ENCODE measurements at places on chromosomes 5 and 9.

GRCh38 chr9:15332939-15333338 lies 25.9 kb upstream of the TTC39B start:
- DNase-seq, result no peak

GRCh38 chr5:43839218-43839617 lies 236.2 kb downstream of the NNT start:
- DNase-seq, result no peak

GRCh38 chr9:127735530-127736185 lies 564 bp upstream of the TOR2A start:
- no peak for DNase-seq

DNA sequence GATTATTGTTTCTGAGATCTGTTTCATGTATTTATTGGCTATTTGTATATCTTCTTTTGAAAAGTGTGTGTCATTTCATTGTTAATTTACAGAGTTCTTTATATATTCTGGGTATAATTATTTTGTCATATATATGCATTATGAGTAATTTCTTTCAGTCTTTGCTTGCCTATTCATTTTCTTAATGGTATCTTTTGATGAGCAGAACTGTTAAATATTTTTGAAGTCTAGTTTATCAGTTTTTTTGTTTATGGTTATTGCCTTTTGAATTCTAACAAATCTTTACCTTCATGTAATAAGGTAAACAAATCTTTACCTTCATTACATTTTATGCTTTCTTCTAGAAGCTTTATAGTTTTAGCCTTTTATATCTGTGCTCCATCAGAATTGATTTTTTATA lies 66.4 kb downstream of the CSNK1G3 start:
- DNase-seq, result no peak

DNA sequence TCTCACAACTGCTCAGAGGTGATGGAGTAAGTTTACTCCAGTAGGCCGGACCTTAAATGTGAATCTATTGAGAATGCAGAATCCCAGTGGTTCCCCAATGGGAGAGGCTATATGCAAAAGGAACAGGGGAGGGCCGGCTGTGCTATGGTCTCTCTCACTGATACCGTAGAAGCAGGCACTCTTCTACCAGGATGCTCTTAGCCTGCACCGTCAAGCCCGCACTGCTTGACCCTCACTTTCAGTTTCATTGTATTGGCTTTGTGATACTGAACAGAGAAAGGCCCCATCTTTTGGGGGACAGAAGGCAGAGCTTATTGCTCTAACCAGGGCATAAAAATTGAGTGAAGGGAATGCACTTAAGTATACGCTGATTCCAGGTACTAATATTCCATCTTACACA lies 615.0 kb upstream of the RGMB start:
- no peak for DNase-seq

DNA sequence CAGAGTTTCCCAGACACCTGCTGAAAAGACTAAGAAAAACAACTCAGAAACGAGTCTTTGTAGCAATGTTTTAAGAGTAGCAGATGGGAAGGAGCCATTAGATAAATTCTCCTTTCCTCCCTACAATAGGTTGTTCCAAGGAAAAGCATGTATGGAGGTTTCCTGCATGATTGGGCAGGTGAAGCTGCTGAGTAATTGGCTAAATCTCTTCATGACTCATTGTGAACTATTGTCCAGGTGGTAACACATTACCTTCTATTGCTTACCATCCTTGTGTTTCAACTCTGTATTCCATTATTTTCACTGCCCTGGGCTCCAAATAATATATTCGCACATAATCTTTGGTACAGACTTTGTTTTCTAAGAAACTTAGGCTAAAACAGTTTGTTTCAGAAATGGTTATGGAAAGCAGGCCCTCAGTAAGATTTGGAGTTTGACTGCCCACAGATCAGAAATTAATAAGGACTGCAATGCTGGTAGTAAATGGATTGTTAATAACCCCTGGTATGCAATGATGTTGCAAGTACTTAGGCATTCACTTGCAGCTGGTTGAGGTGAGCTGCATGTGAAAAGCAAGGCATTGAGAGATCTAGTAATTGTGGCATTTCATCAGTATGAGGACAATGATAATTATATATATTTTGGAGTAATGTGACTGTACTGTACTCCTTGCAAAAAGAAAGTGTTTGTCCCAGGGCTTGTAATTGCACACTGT lies 281.4 kb upstream of the VLDLR start:
- no peak for DNase-seq

DNA sequence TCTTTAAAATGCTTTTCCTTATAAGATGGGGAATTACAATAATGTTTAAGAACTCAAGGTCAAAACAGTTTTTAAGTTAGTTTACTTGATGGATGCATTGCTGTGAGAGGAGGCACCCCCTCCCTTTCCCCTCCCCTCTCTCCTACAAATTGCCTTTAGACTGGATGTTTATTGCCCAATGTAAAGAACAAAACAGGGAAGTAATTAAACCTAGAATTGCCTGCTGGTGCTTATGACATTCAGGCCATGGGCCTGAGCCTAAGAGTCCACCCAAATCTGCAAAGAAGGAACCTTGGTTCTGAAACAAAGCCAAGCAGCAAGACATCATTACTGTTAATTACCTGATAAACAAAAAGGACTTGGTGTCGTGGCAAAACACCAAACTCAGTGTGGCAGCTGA lies 630.3 kb downstream of the ISL1 start:
- no peak for DNase-seq

DNA sequence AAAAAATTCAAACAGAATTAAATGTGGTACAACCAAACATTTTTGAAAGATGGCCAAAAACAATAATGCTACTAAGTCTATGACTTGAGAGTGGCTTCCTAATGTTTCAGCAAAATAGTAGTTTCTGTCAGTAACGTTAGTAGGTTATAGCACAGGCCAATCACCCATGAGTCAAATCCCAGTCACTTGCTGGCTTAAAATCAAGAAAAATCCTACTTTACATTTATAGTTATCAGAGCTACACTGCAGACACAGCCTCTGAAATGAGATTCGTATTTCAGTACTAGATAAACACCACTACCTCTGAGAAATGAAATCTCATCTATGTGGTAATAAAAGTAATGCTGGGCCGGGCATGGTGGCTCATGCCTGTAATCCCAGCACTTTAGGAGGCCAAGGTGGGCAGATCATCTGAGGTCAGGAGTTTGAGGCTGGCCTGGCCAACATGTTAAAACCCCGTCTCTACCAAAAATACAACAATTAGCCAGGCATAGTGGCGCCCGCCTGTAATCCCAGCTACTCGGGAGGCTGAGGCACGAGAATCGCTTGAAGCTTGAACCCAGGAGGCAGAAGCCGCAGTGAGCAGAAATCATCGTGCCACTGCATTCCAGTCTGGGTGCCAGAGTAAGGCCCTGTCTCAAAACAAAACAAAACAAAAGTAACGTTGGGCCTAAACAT lies 6.1 kb downstream of the ZDHHC21 start:
- no peak for DNase-seq

DNA sequence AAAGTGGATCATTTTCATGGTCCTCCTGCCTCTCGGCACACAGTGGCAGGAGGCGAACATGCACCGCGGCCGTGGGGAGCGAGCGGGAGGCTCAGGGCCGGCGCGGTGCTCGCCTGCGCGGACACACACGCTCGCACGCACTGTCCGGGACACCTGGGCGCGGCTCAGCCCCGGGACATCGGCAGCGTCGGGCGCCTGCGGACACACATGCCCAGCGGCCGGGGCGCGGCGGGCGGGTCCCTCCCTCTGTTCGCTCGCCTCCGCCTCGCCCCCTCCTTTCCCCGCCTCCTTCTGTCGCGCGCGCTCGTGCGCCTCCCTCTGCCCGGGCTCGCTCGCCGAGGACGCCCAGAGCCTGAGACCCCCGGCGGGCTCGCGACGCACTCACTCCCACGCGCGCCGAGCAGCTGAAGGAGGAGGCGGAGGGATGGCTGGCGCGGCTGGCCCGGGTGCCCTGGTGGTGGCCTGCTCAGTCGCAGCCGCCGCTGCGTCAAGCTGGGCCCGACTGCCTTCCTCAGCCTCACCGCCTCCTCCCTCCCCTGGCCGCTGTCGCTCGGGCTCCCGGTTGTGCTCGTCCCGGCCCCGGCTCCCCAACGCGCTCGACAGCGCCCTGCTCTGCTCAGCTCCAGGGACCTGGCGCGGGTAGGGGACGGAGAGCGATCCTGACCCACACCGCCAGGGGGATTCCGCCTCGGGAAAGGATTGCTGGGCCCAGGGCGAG lies at the start of gene FRMD3:
Gene FRMD3 (minus strand): TSS at position 230 of the 718 bp plus-strand sequence. CDS start 170 bp downstream, at position 60.
- no peak for DNase-seq

- no peak for DNase-seq
Measured at GRCh38 chr9:84796404-84796803, 126.9 kb downstream of the NTRK2 start.

DNA sequence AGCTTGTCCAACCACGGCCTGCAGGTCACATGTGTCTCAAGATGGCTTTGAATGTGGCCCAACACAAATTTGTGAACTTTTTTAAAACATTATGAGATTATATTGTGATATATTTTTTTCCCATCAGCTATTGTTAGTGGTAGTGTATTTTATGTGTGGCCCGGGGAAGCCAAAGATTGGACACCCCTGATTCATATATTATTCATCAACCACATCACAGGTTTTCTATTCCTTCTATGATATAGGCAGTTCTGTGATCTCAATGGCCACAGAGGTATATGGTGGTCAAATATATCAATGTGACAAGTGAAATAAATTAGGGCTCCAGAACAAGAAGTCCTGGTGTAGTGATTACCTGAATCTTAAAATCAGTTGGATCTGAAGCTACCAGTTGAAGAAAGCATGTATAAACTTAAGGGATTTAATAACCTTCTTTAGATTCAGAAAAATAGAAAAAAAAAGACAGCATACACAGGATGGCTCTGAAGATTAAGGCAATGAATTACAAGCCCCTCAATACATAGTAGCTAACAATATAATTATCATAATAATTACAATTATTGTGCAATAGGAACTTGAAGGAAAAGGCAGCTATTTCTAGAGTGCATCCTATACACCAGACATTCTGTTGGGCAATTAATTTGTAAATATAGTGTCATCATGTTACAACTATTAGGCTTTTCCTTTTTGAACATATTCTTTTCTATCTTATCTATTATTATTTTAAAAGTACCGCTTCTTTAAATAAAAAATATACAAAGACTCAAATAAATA lies 530.4 kb upstream of the PTPRD start:
- no peak for DNase-seq

DNA sequence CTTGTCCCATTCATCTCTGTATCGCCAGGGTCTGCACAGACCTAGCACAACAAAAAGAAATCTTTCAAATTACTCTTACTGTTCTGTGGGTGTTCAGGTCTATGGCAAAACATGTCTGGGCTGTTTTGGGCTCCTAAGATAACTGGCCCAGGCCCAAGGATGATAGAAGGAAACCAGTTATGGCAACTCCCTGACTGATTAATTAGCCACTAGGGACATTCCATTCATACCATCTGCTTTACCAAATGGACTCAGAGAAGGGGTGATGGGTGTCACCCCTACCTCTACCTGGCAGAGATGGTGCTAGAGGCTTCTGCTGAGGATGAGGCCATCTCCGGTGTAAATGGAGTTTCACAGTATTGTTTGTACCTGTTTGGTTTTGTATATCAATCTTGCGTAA lies 1.9 kb downstream of the SLC31A2 start:
- DNase-seq, result no peak

DNA sequence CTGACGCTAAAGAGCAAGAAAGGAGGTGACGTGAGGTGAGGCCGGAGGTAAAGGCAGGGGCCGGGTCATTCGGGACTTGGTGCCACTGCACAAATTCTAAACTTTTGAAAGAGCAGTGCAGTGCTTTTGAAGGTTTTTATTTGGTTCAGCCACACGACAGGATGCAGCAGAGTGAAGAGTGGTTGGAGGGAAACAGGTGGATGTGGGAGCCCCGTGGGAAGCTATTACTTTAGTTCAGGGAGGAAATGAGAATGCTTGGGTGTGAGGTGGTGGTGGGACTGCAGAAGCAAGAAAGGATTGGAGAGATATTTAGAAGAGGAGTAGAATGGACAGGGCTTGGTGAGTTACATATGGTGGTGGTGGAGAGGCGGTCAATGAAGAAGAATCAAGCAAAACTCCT lies 64.7 kb upstream of the ITGA2 start:
- no peak for DNase-seq

GRCh38 chr5:18078157-18078556 lies 443.9 kb downstream of the TAF11L14 start:
- no peak for DNase-seq

DNA sequence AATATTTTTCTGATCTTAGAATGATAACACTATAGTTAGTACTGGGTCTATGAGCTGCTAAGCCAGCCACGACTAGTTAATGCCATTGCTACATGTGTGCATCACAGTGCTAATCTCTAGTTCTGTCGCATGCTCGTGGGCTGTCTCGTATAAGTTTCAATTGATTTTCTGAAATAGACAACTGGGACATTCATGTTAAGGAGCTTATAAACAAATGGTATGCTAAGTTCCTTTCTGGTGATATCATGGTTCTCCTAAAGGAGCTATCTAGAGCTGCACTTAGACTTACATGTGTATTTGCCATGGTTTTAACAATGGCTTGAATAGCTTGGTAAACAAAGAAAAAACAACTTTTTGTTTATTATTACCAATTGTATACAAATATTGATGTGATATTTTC lies 46.2 kb downstream of the F2RL2 start:
- DNase-seq, result no peak

GRCh38 chr9:136656795-136657611 lies 5.7 kb upstream of the EGFL7 start:
- DNase-seq, result no peak

DNA sequence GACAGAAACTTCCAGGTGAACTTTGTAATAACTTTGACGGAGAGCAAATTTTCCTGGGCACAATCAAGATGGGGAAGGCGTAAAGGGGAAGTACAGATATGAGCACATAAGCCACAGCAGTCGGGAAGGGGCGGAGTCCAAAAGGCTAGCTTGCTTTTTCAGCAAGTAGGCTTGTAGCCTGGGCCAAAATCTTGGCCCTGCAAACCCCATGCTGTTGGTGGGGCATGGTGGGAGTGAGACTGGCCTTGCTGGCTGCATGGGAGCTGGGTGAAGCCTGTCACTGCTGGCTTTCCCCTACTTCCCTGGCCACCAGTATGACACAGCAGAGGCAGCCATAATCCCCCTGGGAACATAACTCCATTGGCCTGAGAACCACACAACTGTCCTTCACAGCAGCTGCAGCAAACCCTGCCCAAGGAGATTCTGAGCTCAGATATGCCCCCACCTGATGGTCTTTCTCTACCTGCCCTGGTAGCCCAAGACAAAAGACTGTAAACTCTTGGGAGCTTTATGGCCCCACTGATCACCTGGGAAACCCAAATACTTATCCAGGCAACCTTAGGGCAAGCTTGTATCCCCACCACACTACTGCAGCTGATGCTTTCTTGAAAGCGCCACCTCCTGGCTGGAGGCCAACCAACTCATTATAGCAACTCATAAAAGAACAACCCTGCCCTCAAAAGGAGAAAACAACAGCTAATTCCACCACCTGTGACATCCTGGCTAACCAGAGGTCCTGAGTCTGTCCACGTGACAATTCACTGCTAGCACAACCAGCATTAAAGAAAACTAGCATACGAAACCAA lies 24.0 kb downstream of the DCTN4 start:
- peak; percentile 7 for DNase-seq

GRCh38 chr5:68187268-68188055 lies 28.1 kb upstream of the PIK3R1 start:
- DNase-seq, result no peak
